Kasumi-1 (cell line): ENCODE measurements at places on chromosomes 4 and X.

DNA sequence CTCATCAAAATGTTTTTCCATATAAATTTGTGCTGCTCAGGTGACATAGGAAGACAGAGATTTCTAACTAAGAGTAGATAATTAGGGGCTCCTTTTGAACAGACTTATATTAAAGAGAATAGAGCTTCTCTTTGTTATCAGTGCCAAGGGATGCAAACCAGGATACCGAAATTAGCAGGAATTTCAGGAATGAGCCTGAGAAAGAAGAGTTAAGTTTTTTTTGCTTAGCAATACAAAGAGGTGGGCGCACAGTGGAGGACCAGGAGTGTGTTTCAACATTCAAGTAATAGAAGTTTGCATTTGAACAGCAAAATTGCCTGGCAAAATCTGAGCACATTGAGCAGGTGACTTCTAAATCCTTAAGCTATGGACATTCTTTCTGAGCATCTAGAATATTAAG lies 541.3 kb downstream of the GBA3 start:
- no peak for DNase-seq

DNA sequence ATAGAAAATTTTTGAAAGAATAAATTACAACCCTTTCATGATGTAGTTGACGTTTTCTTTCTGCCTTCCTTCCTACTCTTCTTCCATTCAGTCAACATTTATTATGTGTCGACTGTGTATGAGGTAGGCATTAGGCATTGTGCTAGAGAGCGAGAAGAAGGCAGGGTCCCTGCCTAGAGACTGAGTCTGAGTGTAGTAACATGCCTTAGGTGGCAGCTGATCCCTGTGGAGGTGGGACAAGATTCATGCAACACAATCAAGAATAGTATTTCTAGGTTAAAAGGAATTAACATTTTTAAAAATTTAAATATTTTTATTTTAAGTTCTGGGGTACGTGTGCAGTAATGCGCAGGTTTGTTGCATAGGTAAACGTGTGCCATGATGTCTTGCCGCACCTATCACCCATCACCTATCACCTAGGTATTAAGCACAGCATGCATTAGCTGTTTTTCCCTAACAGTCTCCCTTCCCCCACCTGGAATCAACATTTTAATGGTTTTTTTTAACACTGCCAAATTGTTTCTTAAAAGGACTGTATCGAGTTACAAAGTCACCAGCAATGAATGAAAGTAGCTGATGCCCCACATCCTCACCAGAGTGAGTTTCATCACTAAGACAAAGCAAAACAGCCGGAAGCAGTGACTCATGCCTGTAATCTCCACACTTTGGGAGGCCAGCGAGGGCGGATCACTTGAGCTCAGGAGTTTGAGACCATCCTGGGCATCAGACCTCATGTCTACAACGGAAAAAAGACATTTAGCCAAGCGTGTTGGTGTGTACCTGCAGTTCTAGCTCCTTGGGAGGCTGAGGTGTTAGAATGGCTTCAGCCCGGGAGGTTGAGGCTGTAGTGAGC lies 84.0 kb downstream of the WWC2 start:
- peak; percentile 90 for DNase-seq

DNA sequence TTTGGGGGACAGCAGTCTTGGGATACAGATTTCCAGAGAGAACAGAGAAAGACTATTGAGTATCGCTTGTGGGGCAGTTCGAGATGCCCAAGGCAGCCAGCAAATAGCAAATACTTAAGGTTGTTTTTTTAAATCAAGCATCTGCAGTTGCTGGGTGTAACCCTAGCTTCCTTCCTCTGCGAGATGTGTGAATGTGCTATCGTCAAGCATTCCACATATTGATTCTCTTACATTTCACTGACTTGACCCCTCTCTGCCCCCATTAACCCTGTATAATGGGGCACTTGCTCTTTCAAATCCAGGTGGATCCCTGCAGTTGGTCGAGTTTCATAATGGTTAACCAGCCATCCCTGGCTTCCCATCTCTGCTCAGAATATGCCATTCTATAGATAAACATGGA lies 23.5 kb downstream of the KCNE5 start:
- no peak for DNase-seq

DNA sequence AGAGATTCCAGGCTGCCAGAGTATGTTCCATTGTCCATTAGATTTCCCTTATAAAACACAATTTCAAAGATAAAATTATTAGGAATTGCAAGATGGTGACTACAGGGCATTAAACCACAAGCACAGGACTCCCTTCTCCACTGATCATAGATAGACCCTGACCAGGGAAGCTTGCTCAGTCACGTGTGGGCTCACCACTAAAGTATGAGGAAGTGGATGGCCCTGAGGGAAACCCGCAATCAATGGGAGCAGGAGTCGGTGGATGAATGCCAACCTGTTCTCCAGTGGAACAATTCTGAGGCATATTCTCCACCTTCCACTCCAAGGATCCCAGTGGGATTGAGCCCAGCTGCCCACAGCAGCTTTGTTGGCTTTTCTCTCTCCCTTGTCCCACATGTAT lies 515.7 kb downstream of the BCOR start:
- peak; percentile 0 for DNase-seq

DNA sequence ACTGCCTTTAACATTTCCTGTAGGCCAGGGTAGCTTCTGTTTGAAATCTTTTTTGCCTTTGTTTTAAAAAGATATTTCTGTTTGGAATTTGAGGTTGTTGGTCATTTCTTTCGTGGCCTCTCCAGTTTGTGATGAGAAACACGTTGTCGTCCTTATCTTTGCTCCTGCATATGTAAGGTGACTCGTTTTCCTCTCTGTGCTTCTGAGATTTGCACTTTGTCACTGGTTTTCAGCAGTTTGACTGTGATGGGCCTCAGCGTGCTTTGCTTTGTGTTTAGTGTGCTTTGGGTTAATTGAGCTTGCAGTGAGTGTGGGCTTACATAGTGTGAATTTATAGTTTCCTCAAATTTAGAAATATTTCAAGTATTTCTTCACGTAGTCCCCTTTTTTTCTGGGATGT lies 81.5 kb downstream of the FAM193A start:
- DNase-seq, result no peak

- no peak for DNase-seq
Observed at GRCh38 chr4:31084806-31085416, 364.7 kb downstream of the PCDH7 start.

- no peak for DNase-seq
Observed at GRCh38 chrX:124501586-124501985, 155.2 kb downstream of the SH2D1A start.

- DNase-seq, result no peak
Observed at GRCh38 chrX:123337886-123338639, 154.0 kb downstream of the GRIA3 start.

DNA sequence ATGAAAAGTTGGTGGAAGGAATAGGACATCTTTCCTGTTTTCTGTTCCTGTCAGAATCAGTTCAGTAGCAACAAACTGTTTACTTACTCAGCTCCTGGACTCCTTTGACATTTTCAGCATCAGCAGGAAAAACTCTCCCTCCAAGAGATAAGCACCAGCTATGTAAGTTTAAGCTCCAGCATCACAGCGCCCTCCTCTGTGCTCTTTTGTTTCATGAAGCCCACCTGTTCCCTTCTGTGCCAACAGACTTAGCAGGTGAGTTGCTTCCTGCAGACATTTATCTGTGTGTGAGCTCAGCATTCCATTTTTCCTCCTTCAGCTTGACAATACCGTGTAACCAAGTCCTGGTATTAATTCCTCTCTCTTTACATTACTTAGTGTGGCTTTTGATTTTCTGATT lies 644.1 kb upstream of the AGA start:
- DNase-seq, result no peak
